Stimulated activated CD4-positive, alpha-beta T cell treated with anti-CD3 and anti-CD28 coated beads, Interleukin-15, amount 100 ng/mL, for 48 hours (primary cell): ENCODE measurements at places on chromosomes 6 and 20.

- no peak for DNase-seq
Measured at GRCh38 chr6:20755631-20756030, 221.4 kb downstream of the CDKAL1 start.

DNA sequence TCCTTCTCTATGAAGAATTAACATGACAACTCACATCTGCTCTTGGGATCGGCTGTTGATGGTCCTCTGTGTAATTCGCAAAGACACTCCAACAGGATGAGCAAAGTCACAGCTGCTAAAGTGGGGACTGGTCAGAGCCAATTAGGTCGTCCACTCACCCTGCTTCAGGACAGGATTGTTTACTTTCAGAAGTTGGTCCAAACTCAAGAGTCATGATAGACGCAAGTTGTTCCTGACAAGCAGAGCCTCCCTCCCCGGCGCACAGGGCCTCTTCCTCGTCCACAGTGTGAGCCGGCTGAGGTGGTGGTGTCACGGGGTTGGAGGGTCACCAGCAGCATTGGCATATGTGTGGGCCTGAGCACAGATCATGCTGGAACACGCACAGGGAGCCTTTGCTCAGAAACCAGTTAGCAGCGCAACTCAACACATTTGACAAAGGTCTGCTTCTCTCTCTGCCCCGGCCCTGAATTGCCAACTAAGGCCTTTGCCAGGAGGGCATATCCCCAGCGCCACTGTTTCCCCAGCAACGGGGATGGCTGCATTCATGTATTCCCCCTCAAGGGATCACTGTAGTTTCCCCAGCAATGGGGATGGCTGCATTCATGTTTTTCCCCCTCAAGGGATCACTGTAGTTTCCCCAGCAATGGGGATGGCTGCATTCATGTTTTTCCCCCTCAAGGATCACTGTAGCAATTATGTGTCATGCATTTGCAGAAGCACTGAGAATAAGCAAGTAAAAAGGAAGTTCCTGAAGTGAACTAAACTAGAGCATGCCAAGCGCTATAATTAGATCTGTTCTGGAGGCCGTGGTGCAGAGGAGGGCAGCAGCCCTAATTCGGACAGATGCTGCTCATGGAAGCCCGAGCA is 111.7 kb downstream of the THBS2 start:
- no peak for DNase-seq

DNA sequence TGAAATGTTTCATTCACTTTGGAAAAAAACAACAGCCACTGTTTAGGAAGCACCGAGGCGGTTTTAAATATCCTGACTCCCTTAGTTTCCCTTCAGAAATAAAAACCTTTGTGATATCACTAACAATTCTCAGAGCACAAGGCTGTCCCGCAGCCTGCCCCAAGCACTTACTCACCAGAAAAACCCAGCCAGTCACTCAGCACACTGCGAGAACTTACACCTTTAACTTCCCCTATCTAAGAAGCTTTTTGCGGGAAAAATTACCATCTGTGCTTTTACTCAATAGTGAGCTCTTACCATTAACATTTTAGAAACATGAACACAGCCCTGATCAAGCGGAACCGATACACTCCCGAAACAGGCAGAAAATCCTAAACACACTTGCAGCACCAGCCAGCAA is 9.3 kb downstream of the ZBTB46 start:
- no peak for DNase-seq

DNA sequence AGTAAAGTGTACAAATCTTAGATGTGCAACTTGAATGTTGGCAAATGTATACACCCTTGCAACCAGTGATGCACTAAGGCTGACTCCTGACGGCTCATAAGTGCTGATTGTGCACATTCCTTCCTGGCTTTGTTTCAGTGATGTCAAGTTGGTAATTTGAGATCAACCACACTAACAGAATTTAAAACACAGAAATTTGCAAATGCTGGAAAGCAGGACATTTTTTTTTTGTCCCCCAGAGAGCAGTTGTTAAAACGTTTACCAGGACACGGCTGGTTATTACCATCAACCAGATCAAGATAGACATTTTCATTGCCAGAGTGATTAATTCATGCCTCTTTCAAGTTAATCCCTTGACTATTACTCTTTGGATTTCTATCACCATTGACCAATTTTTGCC is 735.6 kb downstream of the RFPL4B start:
- no peak for DNase-seq

DNA sequence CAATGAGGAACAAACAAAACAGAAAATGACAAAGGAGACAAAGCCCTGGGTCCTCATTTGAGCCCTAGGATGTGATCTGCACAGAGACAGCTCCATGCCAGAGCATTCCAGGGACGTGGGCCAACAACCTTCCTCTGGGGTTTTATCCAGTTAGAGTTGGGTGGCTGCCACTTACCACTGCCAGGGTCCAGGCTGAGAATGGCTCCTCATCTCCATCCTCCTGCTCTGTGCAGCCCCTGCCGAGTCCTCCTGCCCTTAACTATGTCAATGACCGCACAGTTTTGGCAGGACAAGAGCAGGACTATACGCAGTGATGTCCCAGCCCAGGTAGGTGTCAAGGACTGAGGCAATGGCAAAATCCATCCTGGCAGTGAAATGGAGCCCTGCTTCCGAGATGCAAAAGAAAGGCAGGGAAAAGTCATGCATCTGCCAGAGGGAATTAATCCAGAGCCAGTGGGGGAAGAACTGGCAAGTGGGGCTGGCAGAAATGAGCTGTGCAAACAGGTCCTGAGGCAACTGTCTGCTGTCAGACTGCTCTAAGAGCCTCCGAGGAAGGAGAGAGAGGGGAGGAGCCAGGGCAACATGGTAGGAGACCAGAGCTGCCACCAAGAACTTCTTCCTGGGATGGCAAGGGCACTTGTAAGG is 449.4 kb downstream of the PTPRT start:
- DNase-seq: no peak

DNA sequence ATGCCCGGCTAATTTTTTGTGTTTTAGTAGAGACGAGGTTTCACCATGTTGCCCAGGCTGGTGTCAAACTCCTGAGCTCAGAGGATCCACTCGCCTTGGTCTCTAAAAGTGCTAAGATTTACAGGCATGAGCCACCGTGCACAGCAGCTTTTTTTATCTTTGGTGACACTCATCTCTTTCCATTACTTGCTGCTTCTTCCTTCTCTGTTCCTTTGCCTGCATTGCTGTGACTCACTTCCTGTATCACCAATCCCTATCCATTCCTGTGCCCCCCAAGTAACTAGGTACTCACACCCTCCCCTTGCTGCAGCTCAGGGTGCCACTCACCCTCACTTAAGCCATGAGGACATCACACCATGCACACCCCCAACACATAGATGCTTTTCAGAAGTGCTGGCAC is 24.6 kb downstream of the KHDC1L start:
- DNase-seq: no peak

GRCh38 chr6:119024111-119024510 is 54.4 kb downstream of the FAM184A start:
- no peak for DNase-seq

DNA sequence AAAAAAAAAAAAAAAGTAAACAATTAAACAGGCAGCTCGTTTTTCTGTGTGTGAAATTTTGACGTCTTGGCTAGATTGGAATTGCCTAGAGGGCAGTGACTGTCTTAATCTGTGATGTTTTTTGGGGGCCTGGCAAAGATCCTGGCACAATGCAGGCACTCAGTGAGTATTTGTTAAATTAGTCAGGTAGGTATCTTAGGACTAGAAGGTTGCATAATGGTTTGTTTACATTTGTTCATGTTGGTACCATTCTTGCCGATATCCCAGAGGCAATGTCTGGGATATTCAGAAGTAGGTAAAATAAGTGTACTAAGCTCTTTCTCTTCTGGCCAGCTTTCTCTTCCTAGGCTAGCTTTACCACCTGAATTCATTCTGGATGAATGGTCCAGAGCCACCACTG is 2.5 kb downstream of the AAR2 start:
- no peak for DNase-seq

GRCh38 chr6:117157448-117157847 is 107.9 kb upstream of the VGLL2 start:
- no peak for DNase-seq

DNA sequence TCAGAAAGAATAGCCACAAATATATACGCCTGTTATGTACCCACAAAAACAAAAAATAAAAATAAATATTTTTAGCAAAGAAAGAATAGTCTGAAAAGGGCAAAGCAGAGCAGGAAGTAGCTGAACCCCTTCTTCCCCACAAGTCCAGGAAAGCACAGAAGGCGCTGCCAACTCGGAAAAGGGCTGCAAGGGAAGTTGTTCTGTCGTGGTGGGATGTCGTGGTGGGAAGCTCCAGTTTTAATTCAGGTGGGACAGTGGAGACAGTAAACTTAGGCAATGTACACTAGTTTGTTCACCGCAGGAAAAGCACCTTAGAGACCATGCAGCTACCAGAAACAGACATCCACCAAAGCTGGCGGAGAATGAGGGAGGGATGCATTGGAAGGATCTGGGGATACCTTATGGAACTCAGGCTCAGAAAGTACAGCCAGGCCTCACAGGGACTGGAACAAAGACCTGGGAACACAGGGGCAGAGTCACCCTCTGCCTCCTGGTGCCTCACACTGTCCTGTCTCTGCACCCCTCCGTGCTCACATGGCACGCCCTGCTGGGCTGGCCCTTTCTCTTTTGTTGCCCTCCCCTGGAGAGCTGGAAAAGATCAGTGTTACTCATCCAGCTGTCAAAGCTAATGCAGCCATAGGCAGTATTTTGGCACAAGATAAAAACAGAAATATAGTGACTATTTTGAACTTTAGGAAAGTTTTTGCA is 3.3 kb upstream of the APMAP start:
- DNase-seq: no peak

GRCh38 chr6:55299286-55299985 is 27.8 kb upstream of the GFRAL start:
- no peak for DNase-seq

DNA sequence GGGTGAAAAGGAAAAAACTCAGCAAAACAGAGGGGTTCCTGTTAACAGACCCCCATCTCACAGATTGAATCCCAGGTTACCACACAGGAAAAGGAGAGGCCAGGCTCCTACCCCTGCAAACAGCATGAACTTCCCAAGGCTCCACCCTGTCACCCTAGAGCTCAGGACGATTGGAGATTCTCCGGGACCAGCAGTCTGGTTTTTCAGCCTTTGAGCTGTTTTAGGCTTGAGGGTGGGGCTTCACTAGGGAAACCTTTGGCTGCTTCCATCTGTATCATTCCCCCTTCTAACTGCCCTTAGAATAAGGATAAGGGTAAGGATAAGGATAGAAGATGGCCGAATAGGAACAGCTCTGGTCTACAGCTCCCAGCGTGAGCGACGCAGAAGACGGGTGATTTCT is 16.0 kb downstream of the C6orf58 start:
- DNase-seq: no peak
